ENCODE measurements at places on chromosomes 7 and 10. TPM values are rescaled to one million over a fixed set of nuclear protein-coding genes. Genes with fewer than 3 reads are reported as not detected.
A peak's percentile ranks its signal among the peaks of the same experiment; 100 is the strongest.

DNA sequence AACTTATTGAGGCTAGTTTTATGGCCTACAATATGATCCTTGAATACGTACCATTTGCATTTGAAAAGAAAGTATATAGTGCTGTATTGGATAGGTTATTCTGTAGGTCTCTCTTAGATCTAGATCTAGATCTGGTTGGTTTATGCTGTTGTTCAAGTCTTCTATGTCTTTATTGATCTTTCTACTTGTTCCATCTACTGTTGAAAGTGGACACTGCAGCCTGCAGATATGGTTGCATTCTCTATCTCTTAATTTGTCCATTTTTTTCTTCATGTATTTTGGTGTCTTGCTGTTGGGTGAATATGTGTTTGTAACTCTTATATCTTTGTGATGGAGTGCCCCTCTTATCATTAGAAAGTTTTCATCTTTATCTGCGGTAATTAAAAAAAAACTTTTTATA lies 139.4 kb upstream of the PCDH15 start:
- ATAC-seq, result no peak

DNA sequence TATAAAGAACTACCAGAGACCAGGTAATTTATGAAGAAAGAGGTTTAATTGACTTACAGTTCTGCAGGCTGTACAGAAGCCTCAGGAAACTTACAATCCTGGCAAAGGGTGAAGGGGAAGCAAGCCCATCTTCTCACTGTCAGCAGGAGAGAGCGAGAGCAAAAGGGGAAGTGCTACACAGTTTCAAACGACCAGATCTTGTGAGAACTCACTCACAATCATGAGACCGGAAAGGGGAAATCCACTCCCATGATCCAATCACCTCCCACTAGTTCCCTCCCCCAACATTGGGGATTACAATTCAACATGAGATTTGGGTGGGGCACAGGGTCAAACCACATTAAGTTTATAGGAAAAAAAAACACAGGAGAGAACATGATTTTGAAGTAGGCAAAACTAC lies 222.1 kb upstream of the SHH start:
- no peak for ATAC-seq

GRCh38 chr10:110455446-110455845 lies 42.3 kb upstream of the DUSP5 start:
- ATAC-seq, result no peak

GRCh38 chr7:109176661-109177060 lies 607.0 kb downstream of the DNAJB9 start:
- no peak for ATAC-seq

GRCh38 chr7:105133986-105134655 lies 120.1 kb downstream of the KMT2E start:
- ATAC-seq, result no peak

GRCh38 chr10:11454958-11455566 lies 156.4 kb downstream of the USP6NL start:
- ATAC-seq, result no peak

- ATAC-seq, result no peak
Measured at GRCh38 chr7:86708031-86708680, 64.4 kb downstream of the GRM3 start.

DNA sequence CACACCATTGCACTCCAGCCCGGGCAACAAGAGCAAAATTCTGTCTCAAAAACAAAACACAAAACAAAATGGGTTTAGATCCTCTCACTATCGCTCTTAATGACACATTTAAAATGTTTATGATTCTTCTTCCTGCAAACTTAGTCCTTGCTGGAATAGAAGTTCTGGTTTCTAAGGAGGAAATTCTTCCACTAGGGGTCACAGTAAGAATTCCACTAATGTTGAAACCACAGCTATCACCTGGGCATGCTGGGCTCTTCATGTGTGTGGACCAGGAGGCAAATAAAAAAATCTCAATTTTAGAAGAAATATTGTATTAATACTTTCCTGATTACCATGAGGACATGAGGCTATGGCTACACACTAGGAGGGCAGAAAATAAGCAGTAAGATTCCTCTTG lies 915.8 kb downstream of the TYW1 start:
- no peak for ATAC-seq

- ATAC-seq, result no peak
Measured at GRCh38 chr10:70834441-70835151, 18.8 kb downstream of the SGPL1 start.

DNA sequence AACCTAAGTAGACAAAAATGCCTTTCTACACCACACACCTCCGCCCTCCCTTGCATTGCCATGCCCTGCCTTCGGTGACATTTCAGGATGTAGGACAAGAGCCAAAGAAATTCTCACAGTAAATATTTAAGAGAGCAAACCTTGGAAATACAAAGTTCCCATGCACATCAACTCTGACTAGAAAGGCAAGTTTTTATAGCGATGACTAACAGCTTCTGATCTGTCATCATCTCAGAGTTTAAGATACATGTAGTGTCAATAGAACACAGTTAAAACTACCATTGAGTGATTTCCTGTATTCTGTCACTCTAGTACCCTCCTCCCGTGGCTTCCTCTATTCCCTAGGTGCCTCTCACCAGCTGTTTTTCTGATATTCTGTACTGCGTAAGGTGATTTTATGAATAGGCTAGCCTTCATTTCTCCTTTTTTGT lies 20.7 kb downstream of the SLC16A9 start:
- ATAC-seq, result no peak

DNA sequence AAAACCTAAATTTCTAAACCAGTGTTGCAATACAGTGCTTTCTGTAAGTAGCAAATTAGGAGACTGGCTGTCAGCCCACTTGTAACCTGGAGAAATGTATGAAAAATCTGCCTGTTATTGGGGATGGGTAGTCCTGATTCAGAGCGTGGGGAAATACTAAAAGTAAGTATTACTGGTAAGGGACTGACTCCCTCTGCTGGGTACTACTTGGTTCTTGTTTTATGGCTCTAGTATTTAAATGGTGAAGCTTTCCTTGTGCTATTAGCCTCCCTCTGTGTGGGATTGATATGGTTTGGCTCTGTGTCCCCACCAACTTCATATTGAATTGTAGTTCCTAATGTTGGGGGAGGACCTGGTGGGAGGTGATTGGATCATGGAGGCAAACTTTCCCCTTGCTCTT lies 886.1 kb downstream of the SORCS1 start:
- ATAC-seq, result no peak

DNA sequence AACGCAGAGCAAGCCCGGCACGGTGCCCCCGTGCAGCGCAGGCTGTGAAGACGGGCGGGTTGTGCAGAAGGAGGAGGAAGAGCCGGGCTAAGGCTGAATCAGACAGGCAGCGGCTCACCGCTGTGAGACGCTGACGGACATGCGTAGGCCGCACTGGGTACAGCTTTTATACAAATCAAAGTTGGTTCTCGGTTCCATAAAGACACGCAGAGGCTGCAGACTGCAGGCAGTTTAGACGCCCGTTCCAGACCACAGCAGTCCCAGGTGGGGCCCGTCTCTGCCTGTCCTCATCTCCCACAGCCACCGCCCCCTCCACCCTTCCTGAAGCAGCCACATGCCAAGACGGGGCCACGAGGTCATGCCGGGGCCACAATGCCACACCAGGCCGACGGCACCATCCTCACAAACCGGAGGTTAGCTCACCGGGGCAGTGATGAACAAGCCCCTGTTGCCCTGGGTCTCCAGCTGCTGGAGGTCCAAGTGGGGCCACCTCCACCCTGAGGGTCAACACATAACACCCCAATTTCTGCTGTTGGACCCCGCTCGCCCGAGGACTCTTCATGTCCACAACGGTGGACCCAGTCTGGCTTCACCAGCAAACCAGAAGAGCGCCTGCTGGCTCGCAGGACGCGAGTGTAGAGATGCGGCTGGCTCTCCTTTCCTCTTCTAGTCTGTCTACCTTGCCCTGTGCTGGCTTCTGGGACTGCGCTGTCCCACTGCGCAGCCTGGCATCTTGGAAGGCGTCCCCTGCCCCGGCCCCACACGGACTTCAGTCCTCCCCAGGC lies 227.2 kb downstream of the ELFN1 start:
- ATAC-seq, result no peak

GRCh38 chr7:445563-446288 lies 73.9 kb downstream of the PDGFA start:
- ATAC-seq, result peak; percentile 17

- ATAC-seq, result no peak
Measured at GRCh38 chr10:78224602-78225001, 190.9 kb downstream of the RPS24 start.

DNA sequence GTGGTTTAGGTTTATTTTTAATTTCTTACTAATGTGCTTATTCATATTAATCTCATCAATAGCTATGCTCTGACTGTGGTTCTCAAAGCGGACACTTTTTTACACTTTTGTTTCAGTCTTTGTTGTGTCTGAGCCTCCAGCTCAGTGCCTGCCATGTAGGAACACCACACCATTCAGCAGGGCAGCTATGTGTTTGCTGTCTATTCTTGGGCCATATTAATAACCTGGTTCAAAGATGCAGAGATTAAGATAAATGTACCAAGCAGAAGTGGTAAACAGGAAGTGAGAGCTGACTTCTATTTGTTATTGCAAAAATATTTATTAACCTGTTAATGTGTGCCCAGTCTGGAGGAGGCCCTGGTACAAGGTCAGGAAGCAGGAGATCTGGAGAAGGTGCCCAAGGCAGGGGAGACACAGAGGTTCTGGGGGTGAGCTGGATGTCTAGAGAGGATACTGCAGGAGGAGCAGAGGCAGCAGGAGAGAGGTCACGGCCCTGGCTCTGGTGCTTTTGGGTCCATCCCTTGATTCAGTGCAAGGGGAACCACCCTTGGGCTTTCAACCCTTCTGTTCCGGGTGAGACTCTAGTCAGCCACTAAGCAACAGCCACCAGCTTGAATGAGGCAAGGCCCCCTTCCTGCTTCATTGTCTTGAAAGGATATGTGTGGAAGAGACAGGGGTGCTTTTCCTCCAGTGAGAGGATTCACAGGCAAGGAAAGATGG lies 1.9 kb downstream of the TBXAS1 start:
- no peak for ATAC-seq

GRCh38 chr7:79612022-79612421 lies 158.6 kb upstream of the MAGI2 start:
- ATAC-seq, result no peak

DNA sequence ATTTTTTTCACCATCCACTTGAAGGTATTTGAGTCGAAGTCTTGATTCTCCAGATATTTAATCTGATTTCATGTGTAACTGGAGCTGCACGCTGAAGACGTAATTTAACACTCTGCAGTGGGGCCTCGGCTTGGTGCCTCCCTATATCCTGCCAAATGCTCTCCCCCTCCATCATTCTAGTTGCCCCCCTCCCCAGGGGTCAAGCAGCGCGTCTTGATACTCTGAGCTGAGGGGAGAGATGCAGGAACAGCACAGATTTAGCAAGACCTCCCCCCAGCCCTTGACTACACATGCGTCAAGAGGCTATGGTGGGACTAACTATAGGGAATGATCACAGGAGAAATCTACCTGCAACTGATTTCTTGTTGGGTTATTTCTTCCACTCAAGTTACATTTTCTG lies 85.8 kb downstream of the PRPF18 start:
- ATAC-seq, result no peak

- ATAC-seq, result no peak
Measured at GRCh38 chr10:29554660-29555059, 80.1 kb downstream of the SVIL start.

DNA sequence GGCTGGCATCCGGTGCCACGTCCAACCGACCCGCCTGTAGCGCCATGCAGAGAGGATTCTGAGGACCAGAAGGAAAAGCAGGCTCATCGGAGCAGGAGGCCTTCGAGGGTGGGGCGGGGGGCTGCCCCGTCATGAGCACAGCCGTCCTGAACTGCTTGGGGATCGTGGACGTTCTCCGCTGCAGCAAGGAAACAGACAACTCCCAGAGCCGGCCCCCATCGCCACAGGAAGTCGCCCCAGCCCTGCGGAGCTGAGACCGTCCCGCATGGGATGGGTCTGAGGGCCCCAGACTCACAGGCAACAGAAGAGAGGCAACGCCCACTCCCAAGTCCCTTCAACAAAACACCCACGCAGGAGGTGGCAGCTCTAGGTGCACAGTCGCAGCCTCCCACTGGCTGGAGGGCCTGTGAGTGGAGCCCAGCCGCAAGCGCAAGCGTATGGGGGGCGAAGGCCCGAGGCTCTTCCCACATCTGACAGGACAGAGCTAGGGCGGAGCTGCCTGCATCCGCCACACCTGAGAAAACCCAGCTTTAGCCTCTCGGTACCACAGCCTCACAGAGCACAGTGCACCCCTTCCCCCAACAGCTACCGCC lies 64.7 kb upstream of the TNRC18 start:
- no peak for ATAC-seq

DNA sequence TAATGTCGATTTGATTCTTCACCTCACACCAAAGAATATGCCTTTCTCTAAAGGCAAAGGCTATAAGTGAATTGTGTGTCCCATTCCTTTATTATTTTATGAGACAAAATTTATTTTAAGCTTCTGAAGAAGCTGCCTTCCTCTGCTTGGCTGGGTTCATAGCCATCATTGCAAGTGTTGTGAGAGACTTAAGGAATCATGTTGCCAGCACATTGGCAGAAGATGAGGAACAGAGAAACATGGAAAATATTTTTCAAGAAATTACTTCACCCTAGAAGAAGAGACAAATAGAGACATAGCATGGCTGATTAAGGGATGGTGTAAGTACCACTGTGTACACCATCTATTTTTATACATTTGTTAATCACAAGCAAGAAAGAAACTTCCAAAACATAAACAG lies 230.1 kb upstream of the SEMA3E start:
- ATAC-seq, result peak; percentile 51

GRCh38 chr10:88194961-88195367 lies 331.5 kb downstream of the PTEN start:
- ATAC-seq, result no peak

GRCh38 chr10:682931-683447 lies 6.5 kb downstream of the DIP2C start:
- ATAC-seq, result peak; percentile 8

DNA sequence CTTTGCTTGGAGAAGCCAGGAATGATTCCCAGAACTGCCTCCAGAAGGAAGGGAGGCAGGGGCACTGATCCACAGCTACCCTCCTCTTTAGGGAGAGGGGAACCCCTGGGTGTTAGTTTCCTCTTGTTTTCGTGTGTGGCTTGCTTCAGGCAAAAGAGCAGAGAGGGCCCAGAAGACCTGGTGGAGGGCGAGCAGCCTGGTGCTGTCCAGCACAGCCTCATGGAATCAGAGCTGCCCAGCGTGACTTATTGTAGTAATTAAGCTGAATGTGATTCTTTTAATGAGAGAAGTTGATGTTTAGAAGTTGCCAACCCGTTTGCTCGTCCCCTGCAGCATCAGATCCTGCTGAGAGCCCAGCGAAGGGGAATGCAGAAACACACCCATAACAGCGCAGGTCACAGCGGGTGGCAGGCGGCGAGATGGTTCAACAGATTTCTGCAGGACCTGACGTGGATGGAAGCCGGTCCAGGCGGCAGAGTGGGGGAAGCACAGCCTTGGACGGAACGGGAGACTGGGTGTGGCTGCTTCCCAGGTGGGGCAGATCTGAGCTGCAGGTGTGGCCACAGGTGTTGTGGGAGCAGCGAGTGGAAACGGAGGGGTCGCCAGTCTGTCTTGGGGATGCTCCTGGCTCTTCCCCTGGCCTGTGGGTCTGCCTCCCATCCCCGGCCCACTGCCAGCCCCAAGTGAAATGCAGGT lies 53.7 kb upstream of the SHH start:
- ATAC-seq, result no peak

GRCh38 chr7:40008223-40008815 lies 58.3 kb downstream of the CDK13 start:
- no peak for ATAC-seq

- ATAC-seq, result no peak
Measured at GRCh38 chr10:3278771-3279170, 106.2 kb upstream of the PITRM1 start.

KAT6B gene
- total RNA-seq, result 107 TPM

TACC2 gene
- total RNA-seq, result 102 TPM

PDE6C gene
- total RNA-seq, result not detected

SPRN gene
- 0.12 TPM for total RNA-seq

COL26A1 gene
- total RNA-seq, result not detected

RHOBTB1 gene
- total RNA-seq, result 22.7 TPM

BAIAP2L1 gene
- 6.7 TPM for total RNA-seq

KLF14 gene
- total RNA-seq, result not detected

ERVW-1 gene
- total RNA-seq, result not detected
